ENCODE measurements at places on chromosomes 12 and 14.

GRCh38 chr12:67434671-67435370, 165.7 kb downstream of the CAND1 start:
- DNase-seq, result no peak

DNA sequence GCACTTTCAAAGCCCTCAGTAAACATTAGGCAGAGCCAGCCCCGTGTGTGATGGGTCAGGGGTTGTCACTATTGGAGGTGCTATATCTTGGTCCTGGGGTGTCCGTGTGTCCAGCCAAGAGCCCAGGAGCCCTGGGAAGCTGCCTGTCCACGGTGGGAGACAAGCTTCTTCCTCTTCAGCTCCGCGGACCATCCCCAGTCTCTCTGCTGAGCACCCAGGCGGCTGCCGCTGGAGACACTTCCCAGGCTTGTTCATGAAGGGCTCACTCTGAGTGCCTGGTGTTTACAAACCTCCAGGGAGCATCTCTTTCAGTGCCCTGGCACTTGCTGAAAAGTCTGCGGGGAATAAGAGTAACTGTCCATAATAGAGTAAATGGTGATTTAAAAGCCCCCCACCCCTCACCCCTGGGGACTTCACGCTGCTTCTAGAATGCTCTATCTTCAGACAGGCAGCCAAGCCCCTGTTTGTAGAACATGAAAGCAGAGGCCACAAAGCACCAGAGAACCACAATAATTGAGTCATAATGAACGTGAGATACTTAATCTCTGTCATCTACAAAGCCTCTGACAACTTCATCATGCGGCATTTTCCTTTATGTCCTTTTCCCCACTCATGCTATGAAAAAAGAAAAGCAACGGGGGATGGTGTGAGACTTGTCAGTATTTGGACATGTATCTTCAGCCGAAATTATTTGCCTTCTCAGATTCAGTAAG, 178.6 kb downstream of the TMEM132C start:
- DNase-seq, result no peak

DNA sequence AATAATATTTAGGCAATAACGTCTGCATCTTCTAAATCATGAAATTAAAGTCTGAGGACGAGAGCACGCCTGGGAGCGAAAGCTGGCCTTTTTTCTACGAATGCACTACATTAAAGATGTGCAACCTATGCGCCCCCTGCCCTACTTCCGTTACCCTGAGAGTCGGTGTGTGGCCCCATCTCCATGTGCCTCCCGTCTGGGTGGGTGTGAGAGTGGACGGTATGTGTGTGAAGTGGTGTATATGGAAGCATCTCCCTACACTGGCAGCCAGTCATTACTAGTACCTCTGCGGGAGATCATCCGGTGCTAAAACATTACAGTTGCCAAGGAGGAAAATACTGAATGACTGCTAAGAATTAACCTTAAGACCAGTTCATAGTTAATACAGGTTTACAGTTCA, 19.3 kb downstream of the CKB start:
- DNase-seq, result no peak

- no peak for DNase-seq
These were observed 269.5 kb downstream of the PAWR start for GRCh38 chr12:79421236-79421740.

DNA sequence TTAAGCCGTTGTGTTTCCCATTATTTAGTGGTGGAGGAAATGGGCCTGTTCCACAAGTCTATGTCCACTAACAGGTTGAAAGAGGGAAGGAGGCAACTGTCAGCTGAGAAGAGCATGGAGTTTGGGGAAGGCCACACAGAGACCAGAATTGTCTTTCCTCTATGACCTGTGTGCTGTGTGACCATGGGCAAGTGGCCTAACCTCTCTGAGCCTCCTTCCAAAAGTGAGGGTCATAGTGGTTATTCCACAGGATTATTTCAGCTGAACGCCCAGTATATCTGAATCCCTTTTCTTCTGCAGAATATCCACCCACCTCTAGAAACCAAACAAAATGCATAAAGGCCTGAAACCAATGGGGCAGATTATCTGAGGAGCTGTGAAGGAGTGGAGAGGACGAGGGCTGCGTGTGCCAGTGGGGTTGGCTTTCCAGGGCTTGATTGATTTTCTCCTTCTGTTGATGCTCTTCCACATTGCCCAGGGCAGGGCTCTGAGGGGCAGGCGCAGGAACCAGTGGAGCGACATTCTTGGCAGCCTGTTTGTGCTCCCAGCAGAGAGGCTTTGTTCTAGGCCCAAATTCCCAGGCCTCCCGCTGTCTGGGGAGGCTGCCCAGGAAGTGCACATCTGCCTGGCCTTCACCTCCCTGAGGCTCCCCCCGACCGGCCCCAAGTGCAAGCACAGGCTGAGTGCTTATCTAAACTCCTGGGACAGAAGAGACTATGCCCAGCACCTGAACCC, 452.7 kb downstream of the BCL11B start:
- DNase-seq, result no peak

- DNase-seq, result no peak
These were observed 13.8 kb upstream of the RAN start for GRCh38 chr12:130858084-130858483.

GRCh38 chr14:64928239-64929013, 14.1 kb downstream of the GPX2 start:
- no peak for DNase-seq

DNA sequence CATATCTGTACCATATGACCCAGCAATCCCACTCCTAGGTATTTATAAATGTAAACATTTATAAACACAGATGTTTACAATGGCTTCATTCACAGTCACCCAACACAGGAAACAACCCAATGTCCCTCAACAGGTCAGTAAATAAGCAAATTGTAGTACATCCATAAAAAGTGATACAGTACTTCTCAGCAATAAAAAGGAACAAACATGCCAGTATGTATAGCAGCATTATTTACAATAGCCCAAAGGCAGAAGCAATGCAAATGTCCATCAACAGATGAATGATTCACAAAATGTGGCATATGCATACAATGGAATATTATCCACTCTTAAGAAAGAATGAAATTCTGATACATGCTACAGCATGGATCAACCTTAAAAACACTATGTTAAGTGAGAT, 27.6 kb upstream of the MAP3K9 start:
- no peak for DNase-seq

DNA sequence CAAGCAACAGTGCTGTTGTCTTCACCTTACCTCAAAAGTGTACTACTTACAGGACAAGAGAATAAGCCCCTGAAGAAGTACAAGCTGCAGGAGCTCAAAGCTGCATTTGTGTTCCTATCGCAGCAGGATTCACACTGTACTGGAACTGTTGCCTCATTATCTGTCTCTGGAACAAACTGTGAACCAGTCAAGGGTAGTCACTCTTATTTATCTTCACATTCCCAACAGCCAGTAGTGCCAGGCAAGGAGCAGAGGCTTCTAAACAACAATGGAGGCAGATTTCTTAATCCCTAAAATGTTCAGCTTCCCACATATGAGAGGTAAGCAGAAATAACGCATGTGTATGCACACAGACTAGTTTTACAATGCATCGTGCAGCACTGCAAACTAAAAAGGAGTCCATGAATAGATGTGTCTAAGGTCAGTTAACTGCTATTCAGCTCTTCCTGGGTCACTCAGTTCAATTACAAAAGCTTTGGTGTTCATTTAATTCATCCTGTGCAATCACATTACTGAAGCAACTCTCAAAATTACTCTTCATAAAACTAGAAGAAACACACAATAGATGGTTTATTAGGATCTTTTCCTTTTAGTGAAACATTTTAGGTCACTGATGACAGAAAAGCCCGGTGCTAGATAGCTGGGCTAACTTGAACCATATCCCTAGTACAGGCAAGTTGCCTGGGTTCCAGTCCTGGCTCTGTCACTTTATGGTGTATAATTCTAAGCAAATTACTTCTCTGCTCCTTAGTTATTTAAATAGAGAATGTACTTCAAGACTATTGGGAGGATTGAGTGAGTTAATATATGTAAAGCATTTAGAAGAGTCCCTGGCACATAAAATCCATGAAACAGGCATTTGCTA, 2.7 kb downstream of the APPL2 start:
- DNase-seq, result no peak

DNA sequence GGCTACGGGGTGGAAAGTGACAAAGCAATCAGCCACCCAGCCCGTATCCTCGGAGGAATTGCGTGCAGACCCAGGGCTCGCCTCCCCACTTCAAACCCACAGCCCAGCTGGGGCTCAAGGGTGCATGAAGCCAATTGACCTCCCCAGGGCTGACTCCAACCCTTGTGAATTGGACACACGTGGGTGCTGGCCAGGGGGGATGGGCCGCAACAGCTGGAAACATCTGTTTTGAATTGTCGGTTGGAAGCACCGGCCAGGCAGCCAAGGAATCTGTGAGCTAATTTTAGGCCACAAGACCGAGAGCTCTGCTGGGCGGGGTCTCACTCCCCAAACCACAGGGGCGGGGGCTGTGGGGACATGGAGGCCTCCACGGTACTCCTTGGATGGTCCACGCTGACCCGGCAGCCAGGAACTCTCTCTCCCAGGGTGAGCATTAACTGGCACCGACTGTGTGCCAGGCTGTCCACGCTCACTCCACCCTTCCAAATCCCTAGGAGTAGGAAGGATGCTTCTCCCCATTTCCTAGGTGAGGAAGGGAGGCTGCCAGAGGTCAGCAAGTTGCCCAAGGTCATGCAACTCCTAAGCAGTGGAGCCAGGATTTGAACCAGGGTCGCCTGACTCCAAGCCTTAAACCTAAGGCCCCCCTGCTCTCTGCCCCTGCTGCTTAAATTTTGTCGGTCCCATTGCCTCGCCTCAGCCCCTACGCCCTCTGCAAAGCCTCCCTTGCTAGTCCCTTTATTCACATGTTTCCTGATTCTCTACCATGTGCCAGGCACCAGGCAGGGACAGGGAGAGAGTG, 11.9 kb upstream of the TMEM119 start:
- DNase-seq, result no peak

- no peak for DNase-seq
These were observed 396.0 kb upstream of the PRICKLE1 start for GRCh38 chr12:42985506-42985905.

DNA sequence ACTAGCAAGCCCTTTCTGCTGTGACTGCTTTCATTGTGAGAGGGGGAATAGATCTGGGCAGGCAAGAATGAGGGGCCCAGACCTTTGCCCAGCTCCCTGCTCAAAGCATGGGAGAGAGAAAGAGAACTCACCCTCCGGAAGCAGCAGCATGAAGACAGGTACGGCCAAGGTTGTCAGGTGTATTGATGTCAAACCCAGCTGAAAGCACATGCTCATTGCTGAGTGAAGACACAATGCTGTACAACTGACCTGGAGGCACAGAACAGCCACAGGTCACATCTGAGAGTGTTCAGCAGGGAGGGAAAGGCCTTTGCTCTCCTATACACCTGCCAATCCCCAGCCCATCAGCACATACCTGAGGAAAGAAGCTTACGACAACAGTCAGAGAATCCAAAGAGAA, 5.5 kb downstream of the ANKRD52 start:
- DNase-seq, result no peak

DNA sequence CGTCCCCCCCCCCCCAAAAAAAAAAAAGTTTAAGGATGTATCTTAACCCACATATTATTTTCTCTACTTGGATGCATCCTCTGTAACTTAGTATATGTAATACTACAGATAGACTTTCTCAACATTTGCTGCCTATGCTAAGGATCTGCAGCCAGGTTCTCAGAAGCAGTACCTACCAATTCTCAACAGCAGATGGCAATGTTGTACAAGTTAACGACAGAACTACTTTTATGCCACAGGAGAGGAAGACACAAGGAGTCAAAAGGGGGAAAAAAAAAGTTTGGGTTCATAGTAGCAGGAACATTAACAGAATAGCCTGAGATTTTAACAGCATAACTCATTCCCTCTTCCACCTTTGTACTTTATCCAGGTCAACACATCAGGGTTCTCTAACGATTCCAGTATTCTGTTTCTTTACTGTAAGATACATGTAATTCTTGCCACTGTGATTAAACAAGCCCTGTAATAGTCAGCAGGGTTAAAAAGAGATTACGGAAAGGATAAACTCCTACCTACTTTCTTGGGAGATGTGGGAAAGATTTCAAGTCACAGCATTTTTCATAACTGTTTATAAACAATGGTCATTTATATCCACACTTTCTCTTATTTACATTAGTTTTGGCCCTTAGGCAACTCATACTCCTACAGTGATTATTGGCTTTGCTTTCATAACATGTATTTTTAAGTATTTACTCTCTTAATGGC, 5.7 kb upstream of the NEK9 start:
- no peak for DNase-seq

DNA sequence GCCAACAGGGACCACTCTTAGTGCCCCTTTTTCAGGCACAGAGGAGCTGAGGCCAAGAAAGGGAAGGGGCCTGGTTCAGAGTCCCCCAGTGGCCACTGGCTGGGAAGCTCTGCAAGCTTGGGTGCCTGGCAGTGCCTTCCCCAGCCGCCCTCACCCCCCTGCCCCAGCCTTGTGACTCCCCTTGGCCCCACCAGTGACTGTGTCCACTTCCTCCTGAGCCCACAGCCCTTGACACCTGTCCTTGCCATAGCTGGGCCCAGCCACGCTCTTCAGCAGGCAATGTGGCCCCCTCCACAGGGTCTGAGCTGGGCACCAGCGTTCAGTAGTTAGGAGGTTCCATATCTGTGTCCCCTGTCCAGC, 19.0 kb upstream of the C14orf180 start:
- no peak for DNase-seq

DNA sequence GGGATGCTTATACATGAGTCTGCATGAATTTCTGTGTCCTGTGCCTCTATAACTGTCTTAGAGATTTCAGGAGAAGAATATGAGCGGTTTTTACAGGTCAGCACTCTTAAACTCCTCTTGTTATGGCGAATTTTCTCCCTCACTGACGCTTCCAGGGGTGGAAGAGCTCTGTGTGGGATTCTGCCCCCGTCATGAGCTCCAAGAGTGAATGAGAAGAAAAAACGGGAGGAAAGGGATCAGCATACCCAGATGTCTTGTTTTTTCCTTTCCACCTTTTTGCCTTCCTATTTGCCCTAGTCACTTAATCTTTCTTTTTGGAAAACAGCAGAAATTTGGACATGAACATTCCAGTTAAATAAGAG, 651 bp downstream of the PFKM start:
- no peak for DNase-seq

GRCh38 chr14:25412998-25413397, 363.1 kb upstream of the STXBP6 start:
- no peak for DNase-seq

All from activated naive CD4-positive, alpha-beta T cell treated with anti-CD3 and anti-CD28 coated beads, Interleukin-2, amount 50 U/mL, for 72 hours (primary cell).